ENCODE measurements at places on chromosomes 6 and 20.

DNA sequence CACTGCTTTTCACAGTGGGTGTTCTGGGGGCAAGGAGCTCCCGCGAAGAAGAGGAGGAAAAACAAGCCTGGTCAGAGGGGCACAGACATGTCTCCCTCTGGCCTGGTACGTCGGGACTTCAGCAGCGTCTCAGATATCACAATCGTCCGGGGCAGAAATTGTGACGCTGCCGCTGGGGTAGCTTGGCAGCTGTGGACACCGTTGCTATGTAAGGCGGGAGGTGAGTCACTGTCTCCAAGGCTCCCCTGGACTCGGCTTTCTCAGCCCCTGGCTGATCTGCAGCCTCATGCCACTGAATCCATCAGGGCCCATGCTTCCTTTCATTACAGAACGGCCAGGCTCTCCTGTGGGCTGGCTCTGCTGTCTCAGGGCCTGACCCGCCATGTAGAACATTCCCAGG is 98.7 kb downstream of the SULF2 start:
- DNase-seq: no peak

GRCh38 chr6:44696686-44697085 is 309.2 kb downstream of the CDC5L start:
- no peak for DNase-seq

GRCh38 chr6:3561725-3562124 is 104.9 kb upstream of the SLC22A23 start:
- DNase-seq: peak; percentile 71

DNA sequence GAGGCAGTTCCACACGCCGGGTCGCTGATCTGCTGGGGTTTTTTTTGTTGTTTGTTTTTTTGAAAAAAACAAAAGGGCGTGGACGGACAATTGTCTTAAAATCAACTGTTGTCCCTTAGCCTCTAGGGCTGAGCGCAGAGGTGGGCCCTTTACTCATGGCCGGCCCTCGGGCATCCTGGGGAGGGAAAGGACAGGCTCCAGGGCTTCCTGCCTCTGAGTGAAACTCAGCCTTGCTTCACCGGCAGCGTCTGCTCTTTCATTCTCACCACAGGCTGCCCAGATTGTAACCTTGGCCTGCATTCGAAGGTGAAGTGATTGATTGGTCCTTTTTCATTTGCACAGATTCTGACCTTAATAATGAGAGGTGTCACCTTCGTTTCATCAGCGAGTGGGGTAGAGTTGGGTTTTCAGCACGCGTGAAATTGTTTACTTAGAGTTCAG is 797 bp downstream of the SMIM13 start:
- peak; percentile 53 for DNase-seq

DNA sequence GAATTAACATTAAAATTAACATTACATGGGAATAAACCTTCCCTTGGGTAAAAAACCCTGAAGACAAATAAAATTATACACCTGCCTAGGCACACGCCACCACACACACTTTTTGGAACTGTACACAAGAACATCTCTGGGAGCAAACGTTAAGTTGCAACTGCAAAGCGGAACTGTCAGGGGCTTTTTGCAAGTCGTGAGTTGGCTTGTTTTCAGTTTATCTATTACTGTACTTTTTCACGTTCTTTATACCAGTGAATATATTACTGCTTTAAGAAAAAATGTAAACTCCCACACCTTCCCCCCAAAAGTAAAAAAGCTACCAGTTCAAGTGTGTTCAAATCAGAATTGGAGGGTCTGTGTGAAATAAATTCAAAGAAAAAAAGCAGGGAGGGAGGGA is 65.5 kb upstream of the NFATC2 start:
- DNase-seq: no peak

GRCh38 chr6:71512256-71512655 is 223.6 kb downstream of the OGFRL1 start:
- DNase-seq: no peak

- no peak for DNase-seq
These were observed 29.1 kb upstream of the SCRT2 start for GRCh38 chr20:704726-705125.

DNA sequence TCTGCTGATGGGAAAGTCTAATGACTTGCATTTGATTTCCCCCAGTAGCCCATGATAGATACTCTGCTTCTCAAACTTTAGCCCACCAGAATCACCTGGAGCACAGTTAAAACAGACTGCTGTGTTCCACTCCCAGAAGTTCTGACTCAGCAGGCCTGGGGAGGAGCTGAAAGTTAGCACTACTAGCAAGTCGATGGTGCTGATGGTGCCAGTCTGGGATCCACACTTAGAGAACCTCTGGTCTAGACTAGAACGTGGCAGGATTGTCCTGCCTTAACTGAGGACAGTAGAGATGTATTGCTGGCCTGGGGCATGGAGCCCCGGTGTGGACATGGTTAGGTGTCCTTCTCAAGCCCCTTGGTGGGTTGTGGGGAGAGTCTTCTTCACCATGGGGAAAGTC is 8.7 kb downstream of the TOX2 start:
- no peak for DNase-seq

GRCh38 chr6:130900913-130901312 is 73.7 kb downstream of the SMLR1 start:
- DNase-seq: no peak

DNA sequence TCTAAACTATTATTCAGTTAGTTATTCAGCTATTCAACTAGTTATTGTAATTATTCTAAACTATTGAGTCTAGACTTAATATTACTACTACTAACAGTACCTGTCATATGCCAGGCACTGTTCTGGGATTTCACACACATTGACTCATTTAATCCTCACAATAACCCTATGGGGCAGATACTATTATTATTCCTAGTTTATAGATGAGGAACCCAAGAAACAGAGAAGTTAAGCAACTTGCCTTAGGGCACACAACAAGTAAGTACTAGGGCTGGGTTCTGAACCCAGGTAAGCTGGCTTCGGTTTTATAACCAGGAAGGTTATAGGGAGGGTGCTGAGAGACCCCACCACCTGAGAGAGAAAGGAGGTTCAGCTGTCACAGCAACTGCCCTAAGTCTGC is 7.8 kb downstream of the TEAD3 start:
- DNase-seq: no peak

- DNase-seq: no peak
These were observed 54.5 kb upstream of the RREB1 start for GRCh38 chr6:7053125-7053774.

DNA sequence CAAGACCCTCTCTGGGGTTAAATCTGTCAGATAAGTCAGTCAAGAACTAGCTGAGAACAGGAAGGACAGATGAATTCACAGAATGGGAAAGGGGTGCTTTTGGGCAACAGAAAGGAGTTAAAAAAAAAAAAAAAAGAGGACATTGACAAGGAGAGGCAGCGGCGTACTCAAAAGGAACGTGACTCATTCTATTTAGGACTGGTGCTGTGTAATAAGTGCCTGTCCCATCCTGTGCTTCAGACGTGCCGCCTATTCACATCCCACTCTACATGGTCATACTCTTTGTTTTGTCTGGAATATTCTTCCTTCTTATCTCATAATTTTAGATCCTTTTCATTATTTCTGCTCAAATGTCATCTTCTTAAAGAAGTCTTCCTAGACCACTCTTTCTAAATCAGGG is 101.1 kb upstream of the EMILIN3 start:
- no peak for DNase-seq

DNA sequence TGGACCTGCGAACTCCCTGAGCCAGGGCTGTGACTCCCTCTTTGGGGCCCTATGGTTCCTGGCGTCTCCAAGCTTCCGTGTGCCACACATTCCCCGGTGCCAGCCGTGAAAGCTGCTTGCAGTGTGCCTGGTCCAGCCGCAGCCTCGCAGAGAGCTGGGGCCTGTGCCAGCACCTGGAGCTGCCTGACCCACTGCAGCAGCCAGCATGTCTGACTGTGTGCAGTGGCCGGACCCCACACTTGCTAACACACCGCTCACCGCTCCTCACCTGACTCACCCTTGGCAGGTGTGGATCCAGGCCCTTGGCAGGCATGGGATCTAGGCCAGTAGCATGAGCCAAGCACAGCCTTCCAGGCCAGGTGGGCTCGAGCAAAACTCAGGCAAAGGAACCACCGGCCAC is 227.5 kb downstream of the OTOR start:
- DNase-seq: no peak

- DNase-seq: no peak
These were observed 101.9 kb downstream of the CD109 start for GRCh38 chr6:73797861-73798260.

- no peak for DNase-seq
These were observed 3.2 kb downstream of the RAB44 start for GRCh38 chr6:36700831-36701230.

GRCh38 chr6:133985970-133986369 is 32.9 kb downstream of the TBPL1 start:
- DNase-seq: no peak

DNA sequence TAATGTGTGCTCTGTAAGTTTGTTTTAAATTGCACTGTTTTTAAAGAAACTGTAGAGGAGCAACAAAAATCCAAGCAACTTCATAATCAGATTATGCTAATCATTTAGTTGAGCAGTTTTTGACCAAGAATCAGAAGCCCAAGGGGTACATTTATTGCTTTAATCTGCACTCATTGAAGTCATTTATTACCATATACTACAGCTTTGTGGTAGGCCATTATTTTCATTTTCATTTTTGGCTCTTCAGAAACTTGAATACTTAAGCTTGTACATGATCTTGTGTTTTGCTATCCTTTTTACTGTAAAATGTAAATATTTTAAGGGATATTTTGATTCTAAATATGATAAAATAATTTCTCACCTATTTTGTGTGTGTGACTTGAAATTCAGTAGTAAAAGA is 78.5 kb downstream of the PHF3 start:
- no peak for DNase-seq

- DNase-seq: no peak
These were observed 2.2 kb upstream of the ID1 start for GRCh38 chr20:31602779-31603441.

DNA sequence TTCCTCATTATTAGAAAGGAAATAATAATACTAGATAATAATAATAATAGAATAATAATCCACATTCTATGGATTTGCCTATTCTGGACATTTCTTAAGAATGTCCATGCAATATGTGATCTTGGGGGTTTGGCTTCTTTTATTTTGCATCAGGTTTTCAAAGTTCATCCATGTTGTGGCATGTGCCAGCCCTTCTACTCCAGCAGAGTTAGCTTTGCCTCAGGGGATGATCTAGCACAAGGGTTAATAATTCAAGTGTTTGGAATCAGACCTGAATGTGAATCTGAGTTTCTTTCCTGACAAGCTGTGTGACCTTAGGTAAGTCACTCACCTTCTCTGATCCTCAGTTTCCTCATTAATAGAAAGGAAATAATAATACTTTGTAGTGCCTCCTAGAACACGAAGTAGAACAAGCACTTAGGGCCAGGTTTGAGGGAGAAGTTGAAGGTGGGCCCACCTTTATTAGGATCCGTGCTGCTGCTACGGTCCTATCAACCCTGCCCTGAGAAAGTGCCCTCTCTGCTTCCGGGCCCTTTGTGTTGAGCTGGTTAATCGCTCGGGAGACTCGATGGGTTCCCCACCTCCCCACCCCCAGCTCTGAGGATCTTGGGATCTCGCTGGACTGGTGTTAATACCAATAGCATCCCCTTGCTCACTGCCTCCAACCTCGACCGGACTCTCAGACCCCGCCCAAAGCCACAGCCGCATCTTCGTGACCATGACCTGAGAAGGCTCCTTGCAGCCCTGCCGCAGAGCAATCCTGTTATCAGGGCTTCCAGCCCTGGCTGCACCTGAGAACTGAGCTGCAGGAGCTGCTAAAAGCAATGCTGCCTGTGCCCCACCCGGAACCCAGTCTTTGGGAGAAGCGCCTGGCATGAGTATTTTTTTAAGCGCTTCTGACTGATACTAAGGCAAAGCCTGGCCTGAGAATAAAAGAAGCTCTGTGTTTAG is 26.9 kb downstream of the RBM38 start:
- no peak for DNase-seq

GRCh38 chr20:3987296-3987695 is 28.1 kb downstream of the RNF24 start:
- DNase-seq: no peak

GRCh38 chr6:156970595-156971112 is 193.5 kb downstream of the ARID1B start:
- DNase-seq: no peak

DNA sequence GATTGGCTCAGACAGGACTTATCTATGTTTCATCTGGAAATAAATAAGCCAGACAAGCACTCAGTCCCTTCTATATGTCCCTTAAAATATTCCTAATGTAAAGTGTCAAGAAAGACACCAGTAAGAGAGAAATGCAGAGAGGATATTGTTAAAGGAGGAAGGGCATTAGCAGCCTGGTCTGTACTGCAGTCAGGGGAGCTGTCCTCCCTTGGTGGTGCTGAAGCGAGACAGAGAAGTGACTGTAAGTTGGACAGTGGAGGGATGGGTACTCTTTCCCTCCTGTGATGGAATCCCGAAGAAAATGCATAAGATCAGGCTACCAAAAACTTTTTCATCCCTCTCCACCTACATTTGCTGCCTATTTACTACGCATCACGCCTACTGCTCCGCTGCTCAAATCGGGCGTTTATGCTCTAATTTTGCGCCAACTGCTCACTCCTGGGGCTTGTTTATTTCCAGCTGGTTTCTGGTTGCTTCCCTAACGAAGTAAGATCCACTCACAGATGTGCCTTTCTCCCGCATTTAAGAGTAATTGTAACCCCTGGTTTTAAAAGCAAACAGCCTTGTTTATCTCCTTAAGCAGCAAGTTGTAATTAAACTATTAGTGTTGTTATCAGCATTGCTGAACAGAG is 35.2 kb downstream of the PHACTR1 start:
- no peak for DNase-seq

GRCh38 chr20:35290186-35290886 is 1.9 kb downstream of the FAM83C start:
- DNase-seq: no peak

DNA sequence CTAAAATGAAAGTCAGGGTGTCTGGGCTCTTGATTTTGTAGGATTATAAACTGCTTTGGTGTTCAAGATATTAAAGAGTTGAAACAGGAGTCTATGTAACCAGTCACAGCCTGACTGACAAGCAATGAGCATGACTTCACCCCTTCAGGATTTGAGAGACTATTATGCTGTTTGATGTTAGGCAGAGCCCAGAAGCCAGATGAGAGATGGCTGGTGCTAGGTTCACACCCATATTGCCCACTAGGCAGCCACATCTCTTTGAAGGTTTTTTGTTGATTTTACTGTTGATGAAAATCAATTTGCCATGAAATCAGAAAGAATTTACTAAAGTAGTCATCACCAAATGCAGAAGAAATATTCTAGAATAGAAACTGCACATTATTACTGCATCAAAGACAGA is 243.6 kb downstream of the KHDRBS2 start:
- DNase-seq: no peak

DNA sequence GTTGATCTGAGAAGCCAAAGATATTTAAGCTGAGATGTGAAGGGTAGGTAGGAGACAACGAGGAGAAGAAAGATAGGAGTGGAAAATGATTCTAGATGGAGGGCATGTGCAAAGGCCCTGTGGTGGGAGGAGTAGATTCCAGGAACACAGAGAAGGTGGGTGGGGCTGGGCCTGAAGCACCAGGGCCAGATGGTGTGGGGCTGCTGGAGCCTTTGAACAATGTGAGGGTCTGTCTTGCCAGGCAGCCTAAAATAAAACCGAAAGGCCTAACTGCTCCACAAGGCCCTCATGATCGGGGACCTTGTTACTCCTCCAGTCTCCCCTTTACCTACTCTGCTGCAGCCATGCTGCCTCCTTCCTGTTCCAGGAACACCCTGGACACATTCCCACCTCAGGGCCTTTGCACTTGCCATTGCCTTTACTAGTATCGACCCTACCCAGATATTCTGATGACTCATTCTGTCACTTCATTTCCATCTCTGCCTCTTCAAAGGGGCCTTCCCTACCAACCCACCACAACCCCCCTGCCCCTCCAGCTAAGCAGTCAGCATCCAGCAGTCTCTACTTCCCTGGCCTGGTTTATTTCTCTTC is 20.0 kb downstream of the FAM110A start:
- no peak for DNase-seq

Data from NCI-H748 treated with DMSO at 0.1 percent for 48 hours (cell line).